ENCODE measurements at places on chromosomes 16 and 17.

DNA sequence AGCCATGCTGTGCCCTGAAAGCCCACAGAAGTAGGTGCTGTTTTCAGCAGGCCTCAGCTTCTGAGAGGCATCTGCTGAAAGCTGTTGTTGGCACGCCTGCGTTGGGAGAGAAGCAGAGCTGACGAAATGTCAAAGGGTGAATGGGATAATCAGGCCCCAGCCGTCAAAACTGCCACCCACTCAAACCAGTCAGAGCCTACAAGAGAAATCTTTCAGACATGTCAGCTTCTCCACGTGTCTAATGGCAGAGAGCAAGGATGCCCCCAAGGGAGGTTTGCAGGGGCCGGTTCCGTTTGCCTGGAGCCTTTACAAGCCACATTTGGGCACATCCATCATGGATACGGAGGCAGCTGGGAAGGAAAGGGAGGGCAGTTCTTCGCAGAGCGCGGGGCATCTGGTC lies 568.2 kb upstream of the EEF2KMT start:
- no peak for DNase-seq

GRCh38 chr17:42273474-42274252 lies 2.5 kb downstream of the STAT5B start:
- DNase-seq: no peak

DNA sequence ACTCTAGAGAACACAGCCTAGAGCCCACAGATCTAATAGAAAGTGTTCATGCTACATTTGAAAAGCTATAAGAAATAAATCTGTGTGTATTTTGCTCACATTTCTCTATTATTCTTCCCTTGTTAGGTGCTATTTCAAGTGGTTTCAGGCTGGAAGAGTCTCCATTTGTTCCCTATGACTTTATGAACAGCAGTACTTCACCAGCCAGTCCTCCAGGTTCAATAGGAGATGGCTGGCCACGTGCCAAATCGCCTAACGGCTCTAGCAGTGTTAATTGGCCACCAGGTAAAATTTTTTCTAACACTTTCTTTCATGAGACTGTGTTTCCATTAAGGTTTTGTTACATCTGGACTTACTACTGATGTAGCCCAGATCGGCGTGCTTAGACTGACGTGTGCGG lies 30.7 kb upstream of the SLC5A11 start:
- DNase-seq: no peak

- no peak for DNase-seq
Observed at GRCh38 chr16:83652943-83653342, 154.8 kb upstream of the HSBP1 start.

DNA sequence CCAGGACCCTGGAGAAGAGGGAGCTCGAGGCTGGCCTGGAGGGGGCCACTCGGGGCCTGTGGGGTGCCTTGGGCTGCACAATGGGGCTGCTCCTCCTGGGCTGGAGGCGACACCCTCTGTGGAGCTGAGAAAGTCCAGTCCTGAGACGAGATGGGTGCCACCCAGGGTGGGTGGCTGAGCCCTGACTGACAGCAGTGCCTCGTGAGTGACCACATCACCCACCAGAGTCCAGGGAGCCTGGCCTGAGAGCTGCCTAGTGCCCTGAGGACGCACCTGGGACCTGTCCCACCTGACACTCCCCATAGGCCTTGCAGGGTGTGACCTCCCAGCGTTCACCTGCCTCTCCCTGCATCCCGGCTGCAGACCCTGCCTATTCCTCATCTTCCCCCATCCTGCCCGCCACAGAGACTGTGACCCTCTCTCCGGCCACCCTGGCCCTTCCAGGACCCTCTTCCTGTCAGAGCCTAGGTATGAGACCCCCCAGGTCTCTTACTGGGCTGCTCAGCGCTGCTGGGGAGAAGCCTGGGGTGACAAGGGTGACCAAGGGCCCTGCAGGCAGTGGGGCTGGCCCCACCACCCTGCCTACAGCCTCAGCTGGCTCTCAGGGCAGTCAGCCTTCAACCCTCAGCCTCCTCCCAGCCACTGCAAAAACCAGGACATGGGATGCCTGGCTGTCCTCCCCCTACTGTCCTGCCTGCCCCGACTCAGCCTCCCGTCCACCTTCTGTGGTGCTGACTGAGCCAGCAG lies 41.2 kb downstream of the TNFRSF13B start:
- DNase-seq: no peak

GRCh38 chr17:70254735-70255460 lies 85.6 kb downstream of the KCNJ2 start:
- no peak for DNase-seq

DNA sequence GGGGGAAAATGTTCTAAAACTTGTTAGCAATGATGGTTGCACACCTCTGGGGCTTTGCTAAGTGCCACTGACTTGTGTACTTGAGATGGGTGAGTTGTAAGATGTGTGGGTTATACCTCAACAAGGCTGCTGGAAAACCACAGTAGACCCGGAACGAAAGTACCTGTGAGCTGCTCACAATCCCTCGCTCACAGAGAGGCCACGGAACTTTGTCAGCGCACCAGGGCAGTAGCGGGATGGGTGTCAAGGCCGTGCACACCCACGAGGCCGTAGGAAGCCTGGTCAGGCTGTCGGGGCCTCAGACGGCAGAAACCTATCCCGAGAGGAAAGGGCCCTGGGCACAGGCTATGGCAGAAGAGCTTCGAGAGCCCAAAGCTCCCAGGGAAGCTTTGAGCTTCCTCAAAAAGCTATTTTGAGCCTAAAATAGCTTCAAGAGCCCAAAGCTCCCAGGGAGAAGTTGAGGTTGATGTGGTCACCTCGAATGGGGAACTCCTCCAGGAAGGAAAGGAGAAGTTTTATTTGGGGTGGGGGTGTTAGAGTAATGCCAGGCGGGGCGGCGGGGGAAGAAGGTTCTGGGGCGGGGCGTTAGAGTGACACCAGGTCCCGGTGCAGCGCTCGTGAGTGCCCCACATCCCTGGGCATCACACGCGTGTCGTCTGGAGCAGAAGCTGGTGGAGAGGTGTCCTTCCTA lies 19.0 kb downstream of the CBFA2T3 start:
- no peak for DNase-seq

DNA sequence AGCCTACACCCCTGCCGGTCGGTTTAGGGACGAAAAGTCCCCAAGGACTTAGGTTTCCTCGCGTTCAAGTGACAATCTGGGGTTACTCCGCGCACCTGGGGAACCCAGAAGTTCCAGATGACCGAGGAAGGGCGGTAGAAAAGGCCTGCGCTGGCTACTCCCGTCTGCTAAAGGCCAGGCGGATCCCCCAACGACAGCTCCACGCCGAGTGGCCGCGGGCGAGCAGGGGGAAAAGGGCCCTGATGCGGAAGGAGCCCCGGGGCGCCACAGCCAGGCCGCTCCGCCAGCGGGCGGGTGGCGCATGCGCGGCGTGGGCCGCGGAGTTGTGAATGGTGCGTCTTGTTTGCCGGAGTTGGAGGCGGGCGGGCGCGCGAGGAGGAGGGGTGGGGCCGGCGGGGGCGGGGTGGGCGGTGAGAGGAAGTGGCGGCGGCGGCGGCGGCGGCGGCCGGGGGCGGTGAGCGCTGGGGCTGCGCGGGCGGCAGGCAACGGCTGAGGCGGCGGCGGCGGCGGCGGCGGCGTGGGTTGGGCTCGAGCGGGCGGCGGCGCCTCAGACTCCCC lies at the start of gene CBFB:
Gene CBFB (plus strand): TSS at position 454 of the 558 bp plus-strand sequence. CDS start 259 bp downstream, outside the sequence.
- DNase-seq: peak; percentile 90

DNA sequence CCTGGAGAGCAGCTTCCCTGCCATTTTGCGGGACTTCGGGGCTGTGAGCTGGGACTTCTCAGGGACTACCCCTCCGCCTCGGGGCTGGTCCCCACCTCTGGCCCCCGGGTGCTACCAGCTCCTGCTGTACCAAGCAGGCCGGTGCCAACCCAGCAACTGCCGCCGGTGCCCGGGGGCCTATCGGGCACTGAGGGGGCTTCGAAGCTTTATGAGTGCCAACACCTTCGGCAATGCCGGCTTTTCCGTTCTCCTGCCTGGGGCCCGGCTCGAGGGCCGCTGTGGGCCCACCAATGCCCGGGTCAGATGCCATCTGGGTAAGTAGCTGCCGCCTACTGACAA lies 1.3 kb downstream of the ASPHD1 start:
- no peak for DNase-seq

All from stimulated activated CD4-positive, alpha-beta T cell treated with anti-CD3 and anti-CD28 coated beads, Interleukin-2, amount 100 ng/mL, for 48 hours (primary cell).